WTC11 (cell line): ENCODE measurements at places on chromosomes 3 and 15. TPM values are rescaled to one million over a fixed set of nuclear protein-coding genes. Genes with fewer than 3 reads are reported as not detected.

Gene PARP15
- total RNA-seq, result 0.15 to 0.39 TPM (median 0.37 TPM) in 3 replicates

- DNase-seq, result no peak
Measured at GRCh38 chr3:1191026-1191425, 98.2 kb downstream of the CNTN6 start.

Gene NOX5
- not detected in 3 replicates for total RNA-seq

- no peak for DNase-seq
Measured at GRCh38 chr3:157956850-157957249, 149.4 kb downstream of the SHOX2 start.

DNA sequence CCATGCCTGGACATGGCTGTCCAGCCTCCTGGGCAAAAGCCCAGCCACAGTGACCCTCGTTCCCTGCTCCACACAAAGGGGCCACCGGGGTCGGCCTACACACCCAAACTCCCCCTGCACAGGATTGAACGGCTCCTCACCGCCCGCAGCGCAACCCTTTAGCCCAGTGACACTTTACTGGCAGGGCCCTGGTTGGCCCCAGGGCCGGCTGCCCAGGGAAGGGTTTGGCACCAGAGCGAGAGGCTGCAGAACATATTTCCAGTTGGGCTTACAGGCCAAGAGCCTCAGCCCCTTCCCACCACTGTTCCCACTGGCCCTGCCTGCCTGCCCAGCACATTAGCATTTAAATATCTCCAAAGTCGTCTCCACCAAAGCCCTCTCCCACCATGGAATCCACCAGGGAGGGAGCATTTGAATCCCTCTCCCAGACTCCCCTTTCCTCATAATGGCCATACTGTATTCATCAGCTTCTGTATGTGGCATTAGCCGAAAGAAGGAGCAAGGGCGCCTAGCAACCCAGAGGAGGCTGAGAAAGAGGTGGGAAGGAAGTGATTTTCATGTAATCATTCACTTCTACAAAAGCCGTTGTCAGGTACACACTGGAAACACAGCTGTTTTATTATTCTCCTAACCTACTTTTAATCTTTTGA, 85.4 kb downstream of the SLC6A11 start:
- no peak for DNase-seq
